ENCODE measurements at places on chromosomes 2 and 18.

GRCh38 chr18:56575819-56576663, 62.4 kb downstream of the TXNL1 start:
- DNase-seq: no peak

- DNase-seq: no peak
Measured at GRCh38 chr18:63043516-63043915, 276.1 kb downstream of the BCL2 start.

- DNase-seq: no peak
Measured at GRCh38 chr2:8247905-8248622, 433.8 kb upstream of the ID2 start.

GRCh38 chr18:52334896-52335295, 5.1 kb upstream of the DCC start:
- no peak for DNase-seq

GRCh38 chr2:170368370-170368769, 190.4 kb downstream of the MYO3B start:
- DNase-seq: no peak

DNA sequence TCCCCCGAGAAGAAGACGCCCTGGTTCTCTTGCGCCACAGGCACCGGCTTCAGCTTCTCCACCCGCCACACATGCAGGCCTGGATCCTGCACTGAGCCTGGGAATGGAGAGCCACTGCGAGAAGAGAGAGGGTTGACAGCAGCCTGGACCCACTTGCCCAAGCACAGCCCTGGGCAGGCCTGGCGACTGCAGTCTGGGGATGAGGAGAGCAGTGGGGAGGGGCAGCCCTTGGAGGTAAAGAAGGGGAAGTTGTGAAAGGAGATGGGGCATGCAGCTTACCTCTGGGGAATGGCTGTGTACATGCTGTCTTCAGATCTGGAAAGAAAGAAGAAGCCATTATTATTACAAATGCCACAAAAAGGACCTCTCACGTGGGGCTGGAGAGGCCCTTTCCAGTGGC, 8.3 kb downstream of the CAPG start:
- DNase-seq: no peak

DNA sequence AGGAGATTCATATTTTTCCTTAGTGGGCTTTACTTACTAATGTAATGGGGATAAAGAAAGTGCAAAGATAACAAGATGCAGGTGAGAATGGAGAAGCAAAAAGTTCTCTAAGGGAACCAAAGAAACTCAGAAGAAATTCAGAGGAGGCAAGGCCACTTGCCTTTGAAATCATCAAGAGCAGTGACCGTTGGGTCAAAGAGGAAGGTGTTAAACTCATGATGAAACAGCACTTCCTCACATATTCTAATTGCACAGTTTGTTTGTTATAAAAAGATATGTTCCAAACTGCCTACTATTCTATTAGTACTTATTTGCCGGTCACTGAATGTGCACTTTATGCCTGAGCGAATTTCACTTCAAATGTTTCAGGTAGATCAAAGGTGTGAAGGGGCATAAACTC, 975.1 kb downstream of the BCL11A start:
- no peak for DNase-seq

DNA sequence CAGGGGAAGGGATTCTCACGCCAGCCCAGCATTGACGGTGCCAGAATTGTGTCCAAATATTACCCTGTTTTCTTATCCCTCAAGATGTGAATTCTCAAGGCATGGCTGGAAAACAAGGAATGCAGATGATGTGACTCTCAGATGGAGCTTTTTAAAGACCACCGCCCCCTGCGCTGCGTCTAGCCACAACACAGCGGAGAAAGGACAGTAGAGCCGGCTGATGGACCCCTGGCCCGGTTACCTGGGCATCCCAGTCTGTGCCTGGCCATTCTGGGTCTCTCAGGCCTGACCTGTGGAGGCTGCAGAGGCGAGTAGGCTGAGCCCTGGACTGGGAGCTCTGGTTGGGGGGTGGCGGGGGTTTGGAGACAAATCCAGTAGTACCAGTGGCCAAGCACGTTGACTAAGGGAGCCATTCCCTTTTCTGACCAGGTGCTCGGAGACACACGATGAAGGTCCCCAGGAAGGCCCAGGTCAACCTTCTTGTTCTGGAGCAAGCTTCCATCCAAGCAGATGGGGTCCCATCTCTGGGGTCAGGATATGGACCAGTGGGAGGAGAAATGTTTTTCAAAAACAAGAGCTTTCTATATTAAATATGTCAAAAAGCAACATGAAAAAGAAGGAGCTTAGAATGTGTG, 5.3 kb downstream of the CAPN13 start:
- no peak for DNase-seq

GRCh38 chr2:105969552-105969951, 224.5 kb downstream of the UXS1 start:
- DNase-seq: peak; percentile 39

DNA sequence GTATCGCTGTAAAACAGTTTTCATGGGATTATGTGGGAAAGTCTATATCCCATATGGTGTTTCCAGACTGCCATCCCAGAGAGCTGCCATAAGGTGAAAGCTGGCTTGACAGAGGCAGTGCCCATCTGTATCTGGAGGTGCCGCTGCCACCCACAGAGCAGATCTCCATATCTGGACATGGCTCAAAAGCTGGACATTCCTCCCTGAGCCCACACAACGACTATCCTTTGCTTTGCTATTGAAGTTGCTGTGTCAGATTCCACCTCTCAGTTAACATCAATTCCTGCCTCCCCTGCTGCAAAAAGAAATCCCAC, 55.2 kb downstream of the RND3 start:
- DNase-seq: no peak

DNA sequence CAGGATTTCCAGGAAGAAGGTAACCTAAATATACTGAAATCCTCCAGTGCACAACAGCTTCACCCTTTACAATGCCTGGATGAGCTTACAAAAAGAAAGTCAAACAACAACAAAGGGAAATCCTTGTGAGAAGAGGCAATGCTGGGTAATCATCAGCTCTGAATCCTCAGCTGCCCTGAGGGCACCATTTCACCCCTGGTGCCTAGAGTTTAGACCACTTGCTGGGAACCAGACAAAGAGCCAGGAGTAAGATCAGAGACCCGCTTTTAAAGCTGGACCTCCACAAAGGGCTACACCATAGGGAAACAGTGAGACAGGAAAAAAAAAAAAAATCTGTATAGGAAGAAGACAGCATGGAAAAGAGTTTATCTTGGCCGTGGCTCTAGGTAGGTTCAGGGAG, 97.0 kb downstream of the FOXI3 start:
- no peak for DNase-seq

GRCh38 chr18:50518787-50519546, 40.9 kb upstream of the MAPK4 start:
- no peak for DNase-seq

GRCh38 chr2:238326801-238327365, 6.6 kb downstream of the TRAF3IP1 start:
- DNase-seq: no peak

DNA sequence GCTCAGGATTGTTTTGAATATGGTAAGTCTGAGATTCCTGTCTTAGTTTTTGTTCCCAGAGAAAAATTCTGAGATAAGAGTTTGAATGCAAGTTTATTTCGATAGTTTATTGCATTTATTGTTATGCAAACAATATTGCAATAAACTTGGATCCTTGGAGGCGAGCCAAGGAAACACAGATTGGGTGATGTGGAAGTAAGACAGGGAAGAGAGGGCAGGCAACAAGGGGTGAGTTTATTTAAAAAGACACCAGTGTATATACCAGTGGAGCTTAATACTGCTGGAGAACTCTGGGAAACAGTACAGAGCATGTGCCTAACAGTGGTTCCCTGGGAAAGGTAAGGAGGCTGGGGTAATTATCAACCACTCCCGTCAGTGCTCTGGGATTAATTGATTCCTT, 87.5 kb upstream of the NEDD4L start:
- no peak for DNase-seq

DNA sequence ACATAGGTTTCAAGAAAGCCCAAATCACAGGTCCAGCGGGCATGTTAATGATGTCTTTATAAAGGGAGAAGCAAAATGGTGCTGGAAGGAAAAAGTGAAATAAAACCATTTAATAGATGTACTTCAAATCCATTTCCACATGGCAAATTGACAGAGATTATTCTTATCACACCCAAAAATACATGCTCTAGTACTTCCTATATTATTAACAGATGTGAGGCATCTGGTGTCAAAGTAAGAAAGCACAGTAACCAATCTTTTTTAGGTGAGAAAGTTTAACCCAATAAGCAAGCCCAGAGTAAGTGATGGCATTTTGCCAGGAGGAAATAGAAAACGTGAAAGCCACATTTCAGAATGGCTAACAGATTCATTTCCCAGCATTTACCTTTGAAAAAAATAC, 128.0 kb downstream of the ABCA12 start:
- DNase-seq: no peak

- no peak for DNase-seq
Measured at GRCh38 chr2:121071034-121071504, 213.9 kb downstream of the TFCP2L1 start.

DNA sequence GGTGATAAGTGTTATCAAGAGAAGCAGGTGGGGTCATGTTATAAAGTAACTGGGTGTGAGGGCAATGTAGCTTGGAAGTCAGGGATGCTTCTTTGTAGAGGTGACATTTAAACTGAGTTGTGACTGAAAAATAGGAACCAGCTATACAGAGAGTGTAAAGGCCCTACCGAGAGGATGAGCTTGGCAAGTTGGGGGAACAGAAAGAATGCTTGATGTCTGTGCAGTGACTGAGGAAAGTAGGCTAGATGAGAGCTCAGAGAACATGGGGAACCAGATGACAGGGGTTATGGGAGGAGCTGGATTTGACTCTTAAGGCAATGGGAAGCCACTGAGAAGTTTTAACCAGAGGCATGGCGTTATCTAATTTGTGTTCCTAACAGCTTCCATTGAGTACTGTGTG, 115.3 kb downstream of the DOCK10 start:
- DNase-seq: no peak

- DNase-seq: no peak
Measured at GRCh38 chr2:33529771-33530481, 53.5 kb downstream of the RASGRP3 start.

DNA sequence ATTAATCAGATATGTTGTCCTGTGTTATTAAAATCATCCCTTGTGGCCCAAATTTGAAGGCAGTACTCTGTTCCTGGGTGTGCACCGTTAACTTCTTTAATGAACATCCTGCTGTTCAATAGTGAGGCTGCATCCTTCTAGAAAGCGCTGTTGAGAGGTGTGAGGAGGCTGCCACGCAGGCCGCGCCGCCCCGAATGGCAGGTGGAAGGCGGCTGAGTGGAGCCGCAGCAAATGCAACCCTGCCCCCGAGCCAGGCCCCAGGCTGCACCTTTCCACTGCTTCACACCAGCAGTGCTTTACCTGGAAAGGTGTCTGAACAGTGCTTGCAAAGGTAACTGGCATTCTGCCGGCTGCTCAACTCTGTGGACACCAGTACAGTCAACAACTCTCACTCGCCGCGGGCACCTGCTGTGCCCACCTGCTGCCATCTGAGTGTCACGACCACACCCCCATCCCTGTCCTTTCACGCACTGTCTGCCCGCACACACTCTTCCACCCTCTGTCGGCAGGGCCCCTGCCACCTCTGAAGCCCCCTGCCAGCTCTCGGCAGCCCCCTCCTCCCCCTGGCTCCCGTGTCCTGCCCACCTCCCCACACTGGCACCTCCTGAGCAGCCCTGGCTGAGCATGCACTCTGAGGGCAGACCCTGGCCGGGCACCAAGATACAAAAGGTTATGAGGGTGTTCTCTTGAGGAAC, 70.9 kb downstream of the ODC1 start:
- DNase-seq: no peak

DNA sequence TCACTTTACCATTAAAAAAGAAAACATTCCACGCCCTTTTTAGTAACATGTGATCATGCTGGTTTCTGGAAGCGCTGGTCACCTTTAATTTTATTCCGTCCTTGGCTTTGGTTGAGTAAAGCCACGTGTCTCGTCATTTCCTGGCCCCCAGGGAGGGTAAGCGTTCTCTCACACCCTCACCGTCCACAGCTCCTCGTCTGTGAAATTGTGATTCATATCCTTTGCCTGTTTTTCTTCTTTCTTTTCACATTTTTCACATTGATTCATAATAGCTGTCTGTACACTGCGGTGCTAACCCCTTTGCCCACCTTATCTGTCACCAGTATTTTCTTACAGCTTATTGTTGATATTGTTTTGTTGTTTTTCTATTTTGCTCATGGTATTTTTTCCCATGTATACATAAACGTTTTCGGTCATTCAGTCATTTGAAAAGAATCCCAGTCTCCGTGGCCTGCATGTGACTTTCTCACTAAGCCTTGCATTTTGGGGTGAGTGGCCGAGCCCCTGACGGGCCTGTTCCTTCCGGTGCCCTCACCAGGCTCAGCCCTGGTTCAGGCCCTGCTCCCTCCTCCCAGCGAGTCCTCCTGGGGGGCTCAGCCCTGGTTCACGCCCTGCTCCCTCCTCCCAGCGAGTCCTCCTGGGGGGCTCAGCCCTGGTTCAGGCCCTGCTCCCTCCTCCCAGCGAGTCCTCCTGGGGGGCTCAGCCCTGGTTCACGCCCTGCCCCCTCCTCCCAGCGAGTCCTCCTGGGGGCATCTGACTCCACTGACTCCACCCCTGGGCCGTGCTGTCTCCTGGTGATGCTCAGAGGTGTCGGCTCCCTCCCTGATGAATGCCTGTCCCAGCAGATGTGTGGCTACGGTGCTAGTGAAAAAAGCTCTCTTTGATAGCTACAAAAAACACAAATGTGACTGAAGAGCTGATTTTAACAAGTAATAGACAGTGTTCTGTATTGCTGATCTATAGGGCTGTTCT, 249.7 kb upstream of the PXDN start:
- no peak for DNase-seq

- DNase-seq: no peak
Measured at GRCh38 chr2:150188177-150188576, 299.3 kb downstream of the RND3 start.

- DNase-seq: no peak
Measured at GRCh38 chr2:152454960-152455359, 120.0 kb downstream of the FMNL2 start.

- DNase-seq: no peak
Measured at GRCh38 chr18:9787036-9787435, 78.9 kb downstream of the RAB31 start.

- no peak for DNase-seq
Measured at GRCh38 chr2:126659562-126660467, 3.9 kb downstream of the GYPC start.

GRCh38 chr2:175824243-175824642, 177.8 kb downstream of the LNPK start:
- DNase-seq: no peak

GRCh38 chr18:31112804-31113203, 10.6 kb upstream of the DSC2 start:
- DNase-seq: no peak

DNA sequence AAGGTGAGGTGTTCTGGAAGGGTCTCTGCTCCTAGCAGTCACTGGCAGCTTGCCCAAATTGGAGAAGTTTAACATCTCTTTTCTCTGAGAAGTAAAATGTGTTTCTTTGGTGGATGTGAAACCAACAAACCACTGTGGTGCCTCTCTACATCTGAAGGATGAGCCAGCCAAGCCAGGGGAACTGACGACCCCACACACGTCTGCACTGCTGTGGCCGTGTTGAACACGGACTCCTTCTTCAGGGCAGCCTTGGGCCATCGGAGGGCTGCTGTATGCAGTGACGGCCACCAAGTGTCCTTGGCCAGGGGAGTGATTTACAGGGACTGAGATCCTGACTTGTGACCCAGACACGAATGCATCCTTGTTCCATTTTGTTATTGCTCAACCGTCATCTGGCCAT, 207.8 kb downstream of the ACKR3 start:
- DNase-seq: no peak
